Thoracic aorta (tissue), 2 donors: ENCODE measurements at places on chromosomes 11 and 22. TPM values are rescaled to one million over a fixed set of nuclear protein-coding genes. Genes with fewer than 3 reads are reported as not detected.

The TEAD1 gene
- total RNA-seq, result 57.3 TPM

DNA sequence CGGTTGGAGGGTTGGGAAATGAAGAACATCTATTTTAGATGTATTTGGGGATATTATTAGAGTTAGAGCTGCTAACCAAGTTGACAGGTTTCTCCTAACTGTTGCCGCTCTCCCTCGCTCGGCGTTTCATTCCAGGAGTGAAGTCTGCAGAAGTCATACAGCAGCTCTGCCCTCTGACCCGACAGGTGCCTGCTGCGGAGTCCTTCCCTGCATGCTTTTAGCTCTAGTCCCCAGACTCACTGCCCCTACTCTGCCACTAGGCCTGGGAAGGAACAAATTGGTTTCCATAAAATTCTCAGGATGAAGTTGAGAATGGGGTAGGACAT lies 124.9 kb downstream of the DBX1 start:
- DNase-seq, result no peak

DNA sequence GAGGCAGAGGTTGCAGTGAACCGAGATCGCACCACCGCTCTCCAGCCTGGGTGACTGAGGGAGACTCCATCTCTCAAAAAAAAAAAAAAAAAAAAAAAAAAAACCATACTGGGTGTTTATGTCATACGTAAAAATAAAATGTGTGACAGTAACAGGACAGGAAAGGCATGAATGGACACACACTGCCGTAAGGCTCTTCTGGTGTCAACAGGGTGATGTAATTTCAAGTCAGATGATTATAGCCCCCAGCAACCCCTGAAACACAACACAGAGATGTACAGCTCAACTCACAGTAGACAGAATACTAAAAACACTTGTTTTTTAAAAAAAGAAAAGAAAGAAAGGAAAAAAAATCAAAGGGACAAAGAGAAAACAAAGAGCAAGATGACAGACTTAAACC lies 22.2 kb downstream of the SBF1 start:
- no peak for DNase-seq

DNA sequence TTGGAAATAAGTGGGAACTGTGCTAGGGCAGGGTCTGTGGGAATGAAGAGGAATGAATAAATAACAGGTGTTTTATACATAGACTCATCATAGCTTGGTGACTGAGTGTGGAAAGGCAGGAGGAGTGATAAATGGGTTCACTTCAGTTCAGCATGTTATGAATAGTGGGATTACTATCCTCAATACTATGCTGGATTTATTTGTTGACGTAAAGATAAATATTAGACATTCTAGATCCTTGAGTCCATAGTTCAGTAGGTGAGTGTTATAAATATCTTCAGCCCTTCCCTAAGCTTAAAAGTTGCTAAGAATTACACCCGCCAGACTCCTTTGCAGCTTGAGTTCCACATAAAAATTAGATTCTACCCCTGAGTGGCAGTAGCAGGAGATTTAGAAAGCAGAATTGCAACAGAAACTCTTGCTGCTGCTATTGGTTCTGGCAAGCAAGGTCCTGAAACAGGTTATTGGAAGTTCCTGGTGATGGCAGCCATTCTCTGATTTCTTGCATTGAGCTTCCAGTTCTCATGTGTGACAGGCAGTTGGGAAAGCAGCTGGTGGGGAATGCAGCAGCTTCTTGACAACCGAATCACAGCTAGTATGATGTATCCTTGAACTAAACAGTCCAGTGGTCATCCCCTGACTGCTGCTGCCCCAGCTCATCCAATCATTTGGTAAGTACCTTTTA lies 1558.9 kb downstream of the FAM181B start:
- DNase-seq, result no peak

DNA sequence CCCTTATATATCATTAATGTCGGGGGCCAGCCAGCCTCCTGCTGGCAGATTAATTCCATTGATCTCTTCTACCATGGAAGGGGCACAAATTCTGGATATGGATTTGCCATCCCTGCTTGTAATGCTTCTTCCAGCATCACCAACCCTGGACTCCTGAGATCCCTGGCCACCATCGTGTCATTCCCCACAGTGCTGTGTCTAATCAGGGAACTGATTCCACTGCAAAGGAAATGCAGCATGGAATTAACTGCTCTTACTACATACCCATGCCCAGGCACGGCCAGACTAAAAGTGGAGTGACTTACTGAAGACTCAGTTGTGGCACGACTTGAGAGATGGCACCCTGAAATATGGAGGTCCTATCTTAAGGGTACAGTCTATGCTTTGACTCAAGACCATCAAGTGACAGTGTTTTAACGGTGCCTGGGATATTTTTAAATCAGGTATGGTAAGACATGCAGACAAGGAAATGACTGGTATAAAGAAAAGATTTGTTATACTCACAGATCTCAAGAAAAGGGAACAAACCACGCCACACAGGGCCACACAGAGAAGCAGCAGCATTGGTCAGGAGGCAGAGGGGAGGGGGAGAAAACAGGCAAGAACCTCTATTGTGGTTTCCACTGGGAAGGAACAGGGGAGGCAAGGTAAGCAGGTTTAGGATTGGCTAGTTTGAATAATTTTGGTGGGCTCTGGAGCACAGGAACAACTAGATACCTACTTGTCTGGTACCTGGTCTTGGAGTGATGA lies 65.1 kb downstream of the IGLL5 start:
- DNase-seq, result no peak
